ENCODE measurements at places on chromosomes 13 and 19.

DNA sequence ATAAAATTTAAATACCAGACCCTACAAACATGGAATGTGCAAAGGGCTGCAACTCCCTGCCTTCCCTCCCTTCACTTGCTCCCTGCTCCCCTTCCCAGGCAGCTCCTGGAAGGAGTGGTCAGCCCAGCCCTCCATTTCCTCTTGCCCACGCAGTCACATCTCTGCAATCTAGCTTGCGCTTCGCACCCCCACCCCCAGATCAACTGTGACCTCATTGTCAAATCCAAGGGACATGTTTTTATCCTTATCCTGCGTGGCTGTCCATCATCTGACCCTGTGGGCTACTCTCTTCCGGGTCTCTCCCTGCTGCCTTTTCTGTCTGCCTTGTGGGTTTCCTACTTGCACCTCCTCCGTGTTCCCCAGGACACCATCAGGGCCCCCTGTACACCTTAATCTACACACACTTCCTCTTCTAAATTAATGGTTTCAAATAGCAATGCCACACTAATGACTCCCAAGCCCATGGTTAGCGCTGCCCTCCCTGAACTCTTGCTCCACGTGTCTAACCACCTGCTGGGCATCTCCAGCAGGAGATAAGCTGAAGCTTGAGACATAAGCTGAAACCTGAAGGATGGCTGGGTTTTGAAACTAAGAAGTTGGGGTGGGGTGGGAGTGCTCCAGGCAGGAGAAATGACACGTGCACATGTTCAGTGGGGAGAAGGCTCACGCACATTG is 118.3 kb downstream of the USP12 start:
- no peak for DNase-seq

GRCh38 chr13:104592127-104592526 is 1525.9 kb upstream of the SLC10A2 start:
- no peak for DNase-seq

DNA sequence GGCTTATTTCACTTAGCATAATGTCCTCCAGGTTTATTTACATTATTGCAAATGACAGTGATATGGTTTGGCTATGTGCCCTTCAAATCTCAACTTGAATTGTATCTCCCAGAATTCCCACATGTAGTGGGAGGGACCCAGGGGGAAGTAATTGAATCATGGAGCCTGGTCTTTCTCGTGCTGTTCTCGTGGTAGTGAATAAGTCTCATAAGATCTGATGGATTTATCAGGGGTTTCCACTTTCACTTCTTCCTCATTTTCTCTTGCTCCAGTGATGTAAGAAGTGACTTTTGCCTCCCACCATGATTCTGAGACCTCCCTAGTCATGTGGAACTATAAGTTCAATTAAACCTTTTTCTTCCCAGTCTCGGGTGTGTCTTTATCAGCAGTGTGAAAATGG is 109.6 kb downstream of the VWA8 start:
- no peak for DNase-seq

- no peak for DNase-seq
Observed at GRCh38 chr13:99153219-99153618, 47.4 kb upstream of the UBAC2 start.

GRCh38 chr13:111952032-111952431 is 114.9 kb upstream of the SOX1 start:
- no peak for DNase-seq

DNA sequence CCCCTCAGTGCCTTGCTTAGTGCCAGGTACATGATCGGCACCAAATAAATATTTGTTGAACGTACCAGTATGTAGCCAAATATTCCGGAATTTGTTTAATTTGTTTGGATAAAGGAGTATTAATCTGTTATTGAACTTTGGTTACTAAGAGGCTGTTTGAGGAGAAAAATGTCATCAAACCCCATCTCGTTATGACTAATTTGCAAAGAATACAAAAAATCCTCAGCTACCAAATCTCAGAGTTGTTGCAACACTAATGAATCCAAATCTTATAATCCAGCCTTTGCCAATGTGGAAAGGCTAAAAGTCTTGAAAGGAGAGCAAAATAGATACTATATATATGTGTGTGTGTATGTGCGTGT is 79.5 kb downstream of the KLF5 start:
- DNase-seq, result no peak

DNA sequence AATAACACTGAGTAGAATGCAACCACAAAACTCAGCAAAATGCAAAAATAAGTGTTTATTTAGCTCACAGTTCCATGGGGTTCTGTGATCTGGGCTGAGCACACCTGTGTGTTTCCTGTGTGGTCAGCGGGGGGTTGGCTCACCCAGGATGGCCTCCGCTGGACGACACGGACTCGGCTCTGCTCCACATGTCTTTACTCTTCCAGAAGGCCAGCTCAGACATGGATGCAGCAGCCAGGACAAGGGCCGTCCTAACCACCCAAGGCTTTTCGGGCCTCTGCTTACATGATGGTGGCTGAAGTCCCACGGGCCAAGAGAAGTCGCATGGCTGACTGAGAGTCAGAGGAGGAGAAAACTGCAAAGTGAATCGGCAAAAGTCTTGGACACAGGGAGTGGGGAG is 153.5 kb upstream of the IRS2 start:
- no peak for DNase-seq

GRCh38 chr19:5914946-5915781 is 1.1 kb downstream of the CAPS start:
- DNase-seq, result no peak

DNA sequence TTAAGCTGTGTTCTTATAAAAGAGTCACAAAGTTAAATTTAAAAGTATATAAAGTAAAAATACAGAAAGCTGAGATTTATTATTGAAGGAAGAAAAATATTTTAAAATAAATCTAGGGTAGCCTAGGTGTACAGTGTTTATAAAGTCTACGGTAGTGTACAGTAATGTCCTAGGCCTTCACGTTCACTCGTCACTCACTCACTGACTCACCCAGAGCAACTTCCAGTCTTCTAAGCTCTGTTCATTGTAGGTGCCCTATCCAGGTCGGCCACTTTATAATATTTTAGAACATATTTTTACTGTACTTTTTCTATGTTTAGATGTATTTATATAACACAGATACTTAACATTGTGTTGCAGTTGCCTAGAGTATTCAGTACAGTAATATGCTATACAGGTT is 47.4 kb downstream of the NDFIP2 start:
- no peak for DNase-seq

Data from T-helper 9 cell (primary cell).